ENCODE measurements at places on chromosomes 1 and 21.

- DNase-seq, result no peak
Measured at GRCh38 chr1:167022384-167022783, 33.3 kb downstream of the MAEL start.

- DNase-seq, result no peak
Measured at GRCh38 chr1:91585982-91586381, 85.3 kb downstream of the CDC7 start.

DNA sequence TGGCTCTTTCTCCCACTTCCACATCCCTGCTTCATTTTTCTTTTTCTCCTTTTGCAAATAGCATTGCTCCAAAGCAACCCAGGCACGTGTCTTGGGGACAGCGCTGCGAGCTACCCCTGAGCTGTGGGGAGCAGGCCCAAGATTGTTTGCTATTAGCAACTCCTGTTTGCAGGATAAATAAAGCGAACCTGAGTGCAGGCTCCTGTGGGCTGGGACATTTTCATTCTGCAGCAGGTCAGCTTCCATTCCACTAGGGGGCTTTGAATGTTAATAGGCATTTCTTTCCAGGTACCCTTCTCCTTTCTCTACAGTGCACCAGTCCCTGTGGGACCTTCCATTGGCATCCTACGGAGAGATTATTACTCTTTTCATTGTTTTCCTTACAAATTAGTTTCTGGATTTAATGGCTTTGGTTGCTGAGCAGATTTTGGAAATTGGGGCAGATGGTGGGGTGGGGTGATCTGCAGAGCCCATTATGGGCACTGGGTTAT, 54.0 kb downstream of the OLFML3 start:
- DNase-seq, result no peak

DNA sequence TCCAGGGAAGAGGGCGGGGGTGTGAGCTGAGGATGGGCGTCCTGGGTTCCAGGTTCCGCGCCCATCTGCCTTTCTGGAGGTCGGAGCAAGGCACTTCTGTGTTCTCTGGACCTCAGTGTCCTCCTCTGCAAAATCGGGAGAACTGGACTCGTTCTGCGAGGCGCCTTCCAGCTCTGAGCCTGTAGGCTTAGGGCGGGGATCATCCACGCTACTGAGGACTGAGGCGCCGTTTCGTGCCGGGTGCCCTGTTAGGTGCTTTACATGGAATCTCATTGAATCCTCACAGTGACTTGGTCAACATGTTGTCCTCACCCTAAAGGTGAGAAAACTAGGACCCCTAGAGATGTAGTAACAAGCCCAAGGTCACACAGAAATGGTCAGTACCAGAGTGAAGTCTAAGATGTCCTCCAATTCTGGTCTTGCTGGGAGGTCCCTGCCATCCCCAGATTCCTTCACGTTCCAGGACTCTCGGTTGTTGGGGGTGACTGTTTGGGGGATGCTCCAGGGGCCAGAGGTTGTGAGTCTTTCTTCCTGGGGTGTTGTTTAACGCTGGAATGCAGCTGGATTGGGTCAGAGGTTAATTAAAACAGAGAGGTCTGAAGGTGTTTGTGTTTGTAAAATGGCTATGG, 677 bp downstream of the PRKAA2 start:
- DNase-seq, result no peak

GRCh38 chr1:184557423-184558347, 170.9 kb downstream of the C1orf21 start:
- DNase-seq, result no peak

- no peak for DNase-seq
Measured at GRCh38 chr1:41894808-41895483, 23.8 kb downstream of the HIVEP3 start.

DNA sequence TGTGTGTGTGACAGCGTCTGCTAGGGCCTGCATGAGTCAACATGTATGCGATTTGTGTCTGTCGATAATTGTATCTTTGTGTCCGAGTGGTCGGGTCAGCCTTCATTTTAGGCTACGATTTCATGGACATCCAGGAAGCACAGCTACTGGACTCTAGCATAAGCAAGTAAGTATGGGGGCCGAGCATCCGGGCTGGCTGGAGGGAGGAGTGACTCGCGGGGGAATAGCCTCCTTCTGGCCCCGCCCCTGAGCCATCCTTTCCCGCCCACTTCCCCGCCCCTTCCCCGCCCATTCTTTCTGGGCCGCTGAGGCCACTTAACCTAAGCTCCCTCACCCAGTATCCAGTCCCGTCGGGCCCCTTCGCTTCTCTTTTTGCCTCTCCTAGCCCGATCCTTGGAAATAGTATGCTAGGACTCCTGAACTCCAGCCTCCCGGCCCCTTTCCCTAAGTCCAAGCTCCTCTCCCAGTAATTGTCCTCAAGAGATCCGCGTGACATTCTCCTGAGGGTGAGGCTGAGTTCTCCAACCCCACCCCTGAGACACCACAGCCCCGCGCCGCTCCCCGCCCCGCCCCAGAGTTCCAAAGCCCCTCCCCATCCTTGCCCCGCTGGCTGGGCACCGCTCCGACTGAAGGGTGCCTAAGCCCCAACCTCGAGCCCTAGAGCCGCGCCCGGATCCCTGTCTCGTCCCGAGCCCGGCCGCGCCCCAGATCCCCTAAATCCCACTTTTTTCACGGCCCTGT, 1.2 kb downstream of the MAP3K6 start:
- peak; percentile 61 for DNase-seq

GRCh38 chr1:6423321-6423999, 1.1 kb upstream of the ESPN start:
- peak; percentile 64 for DNase-seq

DNA sequence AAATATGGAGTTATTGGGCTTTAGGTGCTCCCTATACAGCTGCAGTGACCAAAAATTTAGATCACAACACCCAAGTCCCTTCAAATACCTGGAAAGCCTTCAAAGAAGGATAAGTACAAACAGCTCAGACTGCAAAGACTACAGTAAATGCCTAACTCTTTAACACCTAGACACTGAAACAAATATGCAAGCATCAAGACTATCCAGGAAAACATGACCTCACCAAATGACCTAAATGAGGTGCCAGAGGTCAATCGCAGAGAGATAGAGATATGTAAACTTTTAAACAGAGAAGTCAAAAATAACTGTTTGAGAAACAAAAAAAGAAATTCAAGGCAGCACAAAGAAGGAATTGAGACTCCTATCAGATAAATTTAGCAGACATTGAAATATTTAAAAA, 753.8 kb upstream of the B3GALT2 start:
- DNase-seq, result no peak

GRCh38 chr1:60949154-60949825, 133.1 kb upstream of the NFIA start:
- DNase-seq, result no peak

DNA sequence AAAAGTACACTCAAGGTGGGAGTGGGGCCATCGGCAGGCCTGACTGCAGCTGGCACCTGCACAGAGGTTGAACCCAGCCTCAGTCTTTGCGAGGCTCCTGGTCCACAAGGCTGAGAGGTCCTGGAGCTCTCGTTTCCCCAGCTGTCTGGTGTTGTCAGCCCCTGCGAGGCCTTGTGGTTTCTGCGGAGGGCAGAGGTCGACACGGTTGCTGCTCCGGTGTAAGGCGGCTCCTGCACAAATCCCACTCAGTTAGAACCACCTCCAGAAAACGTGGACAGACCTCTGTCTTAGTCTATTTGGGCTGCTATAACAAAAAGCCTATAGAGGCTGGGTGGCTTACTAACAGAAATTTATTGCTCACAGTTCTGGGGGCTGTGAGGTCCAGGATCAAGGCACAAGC, 5.8 kb downstream of the KIAA1614 start:
- no peak for DNase-seq

DNA sequence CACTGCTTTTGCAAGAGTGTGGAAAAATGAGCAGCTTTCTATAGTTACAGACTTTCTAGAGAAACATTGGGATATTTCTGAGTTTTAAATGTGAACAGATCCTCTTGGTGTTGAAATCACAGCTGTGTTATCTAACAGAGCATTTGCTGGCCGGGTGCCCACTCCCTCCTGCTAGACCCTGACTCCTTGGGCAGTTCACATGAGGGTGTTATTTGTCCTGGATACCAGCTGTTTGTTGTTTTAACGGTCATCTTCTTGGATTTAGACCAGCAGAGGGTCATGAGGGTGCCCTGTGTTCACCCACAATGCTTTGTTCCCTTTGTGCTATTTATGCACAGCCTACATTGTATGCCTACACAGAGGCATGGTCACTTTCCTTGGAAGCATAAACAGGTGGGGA, 67.1 kb downstream of the CENPF start:
- no peak for DNase-seq

DNA sequence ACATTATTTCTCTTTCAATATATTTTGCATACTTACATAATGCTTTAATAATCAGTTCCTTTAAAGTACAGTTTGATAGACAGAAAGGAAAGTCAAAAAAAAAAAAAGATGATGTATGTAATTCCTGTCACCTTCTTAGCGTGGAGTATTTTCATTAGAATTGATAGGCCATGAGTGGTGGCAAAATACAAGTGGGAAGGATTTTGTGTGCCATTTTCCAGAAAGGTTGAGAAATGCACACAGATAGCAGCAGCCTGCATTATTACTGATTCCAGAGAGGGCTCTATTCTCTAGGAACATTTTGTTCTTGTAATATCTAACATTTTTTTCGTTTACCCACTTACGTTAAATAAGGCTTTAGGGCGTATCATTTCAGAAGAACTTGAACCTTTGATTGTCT, 475.6 kb downstream of the DSCAM start:
- no peak for DNase-seq

DNA sequence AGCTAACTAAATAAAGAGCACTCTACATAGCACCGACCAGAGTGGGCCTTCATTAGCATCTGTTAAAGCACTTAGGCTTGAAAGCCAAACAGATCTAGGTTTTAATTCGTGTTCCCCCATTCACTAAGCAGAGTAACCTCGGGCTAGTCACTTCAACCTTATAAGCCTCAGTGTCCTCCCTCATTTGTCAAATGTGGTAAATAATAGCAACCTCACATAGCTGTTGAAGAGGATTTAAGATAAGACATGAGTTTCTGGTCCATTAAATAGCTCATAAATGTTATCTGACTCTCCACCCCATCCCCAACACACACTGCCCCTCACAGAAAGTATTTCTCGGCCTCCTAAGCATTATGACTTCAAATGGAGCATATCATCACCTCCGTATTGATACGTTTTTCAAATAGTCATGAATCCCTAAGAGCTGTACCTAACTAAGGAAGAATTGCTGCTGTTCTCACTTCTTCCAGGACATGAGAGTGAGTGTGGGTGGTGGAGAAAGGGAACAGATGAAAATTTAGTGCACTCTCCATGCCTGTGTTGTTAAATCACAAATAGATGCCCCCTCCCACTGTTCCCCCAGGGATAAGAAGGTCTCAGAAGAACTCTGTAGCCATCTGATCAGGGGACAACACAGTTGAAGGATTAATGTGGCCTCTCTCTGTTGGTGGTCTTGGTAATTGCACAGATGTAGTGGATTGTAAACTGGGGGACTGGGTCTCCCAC, 47.6 kb downstream of the PLPP3 start:
- no peak for DNase-seq

DNA sequence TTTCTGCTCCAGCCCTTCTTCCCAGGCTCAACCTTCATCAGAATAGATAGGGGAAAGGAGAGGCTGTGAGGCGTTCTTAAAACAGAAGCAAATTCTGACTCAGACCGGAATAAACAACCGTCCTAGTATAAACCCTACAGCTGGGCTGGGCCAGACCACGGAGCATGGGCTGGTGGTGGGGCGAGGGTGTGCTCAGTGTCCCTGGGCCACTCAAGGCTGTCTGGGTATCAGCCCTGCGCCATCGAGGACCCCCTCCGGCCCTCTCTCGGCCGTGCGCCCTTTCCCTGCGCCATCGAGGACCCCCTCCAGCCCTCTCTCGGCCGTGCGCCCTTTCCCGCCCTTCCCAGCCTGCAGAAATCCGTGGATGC, 36.0 kb downstream of the CAPN2 start:
- no peak for DNase-seq

DNA sequence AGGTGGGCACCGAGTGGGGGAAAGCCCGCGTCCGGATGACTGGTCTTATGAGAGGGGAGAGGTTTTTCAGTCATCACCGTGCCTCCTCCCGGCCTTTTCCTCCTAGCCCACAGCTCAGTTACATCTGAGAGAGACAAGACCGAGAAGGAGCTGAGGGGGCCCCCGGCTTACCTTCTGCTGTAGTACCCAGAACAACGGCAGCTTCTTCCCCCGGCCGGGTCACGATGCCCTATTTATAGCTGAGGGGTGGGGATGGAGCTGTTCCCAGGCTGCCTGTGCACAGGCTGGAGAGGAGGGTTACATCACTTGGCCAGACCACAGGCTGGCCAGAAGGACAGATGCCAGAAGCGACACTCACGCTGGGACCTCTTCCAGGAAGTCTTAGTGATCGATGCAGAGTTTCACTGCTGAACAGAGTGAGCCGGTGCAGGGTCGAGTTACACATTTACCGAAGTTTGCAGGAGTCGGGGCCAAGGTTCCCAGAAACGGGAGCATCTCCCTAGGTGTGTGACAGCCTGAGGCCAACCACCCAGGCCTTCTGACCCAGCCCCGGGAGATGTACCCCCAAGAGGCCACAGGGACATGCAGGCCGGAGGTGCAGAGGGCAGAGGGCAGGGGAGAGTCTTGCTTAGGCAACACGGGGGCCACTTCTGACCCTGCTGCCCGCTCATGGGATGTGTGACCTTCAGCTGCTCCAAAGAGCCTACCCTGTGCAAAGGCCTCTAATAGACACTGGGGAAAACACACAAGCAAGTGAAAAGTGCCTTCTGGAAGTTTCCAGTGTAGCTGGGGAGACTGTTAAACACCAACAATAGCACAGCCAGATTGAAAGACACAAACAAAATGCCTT, at the start of gene AGT:
AGT (minus strand) TSS at position 208 of the 850 bp plus-strand sequence. CDS start 3,299 bp downstream, outside the sequence.
- DNase-seq, result no peak

DNA sequence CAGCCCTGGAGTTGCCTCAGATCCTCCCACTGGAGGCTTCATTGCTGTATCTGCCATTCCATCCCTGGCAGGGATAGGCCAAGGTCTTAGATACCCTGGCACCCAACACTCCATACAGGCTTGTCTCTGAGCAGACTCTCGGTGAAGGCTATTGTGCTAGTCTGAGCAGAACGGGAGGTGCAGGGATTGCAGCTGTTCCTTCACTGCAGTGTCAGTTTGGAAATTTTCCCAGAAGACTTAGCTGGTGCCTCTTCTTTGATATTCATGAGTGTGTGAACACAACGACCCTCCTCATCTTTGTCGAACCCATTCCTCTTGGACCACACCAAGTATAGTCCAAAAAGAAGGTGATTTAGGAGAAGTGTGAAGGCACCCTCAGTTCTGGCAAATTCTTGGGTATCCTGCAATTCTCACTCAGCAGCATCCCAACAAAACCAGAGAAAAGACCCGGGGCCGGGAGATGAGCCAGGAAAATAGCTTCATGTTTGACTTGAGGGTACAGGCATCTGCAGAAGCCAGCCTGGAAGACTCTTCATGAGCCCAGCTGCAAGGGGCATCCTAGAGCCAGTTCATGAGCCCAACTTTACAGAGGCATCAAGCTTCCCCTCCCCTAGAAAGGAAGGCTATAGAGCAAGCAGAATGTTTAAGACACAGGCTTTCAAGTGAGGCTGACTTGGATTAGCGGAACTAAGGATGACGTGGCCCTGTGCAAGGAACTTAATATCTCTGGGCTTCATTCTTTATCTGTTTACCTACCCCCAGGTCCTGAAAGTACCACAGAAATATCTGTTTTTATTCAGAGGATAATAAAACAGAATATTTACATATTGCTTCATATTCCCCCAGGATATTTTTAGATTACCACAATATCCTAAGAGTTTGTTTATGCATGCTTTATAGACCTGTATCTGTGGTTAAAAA, 38.8 kb upstream of the HAO2 start:
- no peak for DNase-seq

Data from stimulated activated CD4-positive, alpha-beta T cell treated with anti-CD3 and anti-CD28 coated beads, Interleukin-2, amount 100 ng/mL, for 4 hours (primary cell).